ENCODE measurements at places on chromosomes 16 and 17.
A peak's percentile ranks its signal among the peaks of the same experiment; 100 is the strongest.

- peak; percentile 25 for DNase-seq
These were observed 3.8 kb upstream of the RUNDC3A start for GRCh38 chr17:44304651-44305050.

- DNase-seq: no peak
These were observed 607.9 kb downstream of the KCNJ18 start for GRCh38 chr17:22300177-22300576.

GRCh38 chr17:4499431-4500190 lies 930 bp downstream of the SPNS2 start:
- DNase-seq: no peak

DNA sequence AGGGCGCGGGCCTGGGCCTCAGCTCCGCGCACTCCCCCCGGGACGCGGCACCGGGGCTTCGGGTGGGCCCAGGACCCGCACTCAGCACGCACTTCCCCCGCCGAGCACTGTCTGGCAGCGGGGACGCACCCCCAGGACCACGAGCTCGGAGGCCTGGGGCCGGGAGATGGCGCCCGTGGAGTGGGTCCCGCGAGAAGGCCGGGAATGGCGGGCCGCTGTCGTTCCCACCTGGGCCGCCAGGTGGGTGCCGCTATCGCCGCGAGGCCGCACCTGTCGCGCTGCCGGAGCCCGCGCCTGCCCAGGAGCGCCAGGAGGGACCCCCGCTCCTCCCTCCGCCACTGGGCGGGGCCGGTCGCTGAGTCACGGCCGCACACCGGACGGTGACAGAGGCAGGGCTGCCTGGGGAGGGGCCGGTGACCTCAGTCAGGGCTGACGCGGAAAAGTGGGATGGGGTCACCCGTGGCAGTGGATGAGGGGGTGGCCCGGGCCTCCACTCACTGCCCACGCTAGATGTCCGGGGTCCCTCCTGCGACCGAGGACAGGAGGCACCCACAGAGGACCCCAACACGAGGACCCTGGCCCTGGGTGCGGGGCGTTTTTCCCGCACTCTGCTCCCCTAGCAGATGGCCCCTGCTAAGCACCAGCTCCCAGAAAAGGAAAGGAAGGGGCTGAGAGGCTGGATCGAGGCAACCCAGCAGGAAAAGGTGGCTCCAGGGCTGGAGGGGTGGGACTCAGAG lies 6.9 kb upstream of the ACTG1 start:
- DNase-seq: no peak

DNA sequence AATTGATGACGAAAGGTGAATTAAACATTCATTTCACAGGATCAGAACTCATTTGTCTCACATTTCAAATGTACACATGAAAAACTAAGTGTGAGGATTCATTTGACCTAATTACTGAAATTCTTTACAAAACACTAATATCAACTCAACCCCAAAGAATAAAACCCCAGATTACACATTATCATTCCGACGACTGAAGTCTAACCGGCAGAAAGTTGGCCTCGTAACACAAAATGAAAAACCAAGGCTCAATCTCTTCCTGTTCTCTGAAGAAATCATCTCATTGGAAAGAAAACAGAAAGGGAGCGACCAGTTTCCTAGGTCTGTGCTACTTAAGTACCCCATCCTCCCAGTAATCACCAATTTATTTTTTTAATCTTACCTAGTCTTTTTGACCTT lies 1.8 kb downstream of the JPT1 start:
- no peak for DNase-seq

DNA sequence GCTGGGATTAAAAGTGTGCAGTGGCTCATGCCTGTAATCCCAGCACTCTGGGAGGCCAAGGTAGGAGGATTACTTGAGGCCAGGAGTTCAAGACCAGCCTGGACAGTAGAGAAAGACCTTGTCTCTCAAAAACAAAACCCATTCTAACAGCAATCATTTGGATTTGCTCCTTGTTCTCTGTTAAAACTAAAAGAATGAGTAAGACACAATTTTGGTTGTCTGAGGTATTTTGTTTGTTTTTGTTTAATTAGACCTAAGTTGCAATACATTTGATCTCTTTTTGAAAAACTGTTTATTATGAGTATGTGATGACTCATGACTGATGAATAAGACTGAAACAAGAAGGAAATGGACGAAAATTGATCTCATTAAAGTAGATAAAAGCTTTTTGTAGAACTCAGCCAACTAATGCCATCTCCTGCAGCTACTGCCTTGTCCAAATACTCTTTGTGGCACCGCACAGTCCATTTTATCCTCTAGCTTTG lies 29.0 kb downstream of the GLG1 start:
- peak; percentile 61 for DNase-seq

GRCh38 chr17:57485566-57485865 lies 229.2 kb downstream of the MSI2 start:
- peak; percentile 43 for DNase-seq

DNA sequence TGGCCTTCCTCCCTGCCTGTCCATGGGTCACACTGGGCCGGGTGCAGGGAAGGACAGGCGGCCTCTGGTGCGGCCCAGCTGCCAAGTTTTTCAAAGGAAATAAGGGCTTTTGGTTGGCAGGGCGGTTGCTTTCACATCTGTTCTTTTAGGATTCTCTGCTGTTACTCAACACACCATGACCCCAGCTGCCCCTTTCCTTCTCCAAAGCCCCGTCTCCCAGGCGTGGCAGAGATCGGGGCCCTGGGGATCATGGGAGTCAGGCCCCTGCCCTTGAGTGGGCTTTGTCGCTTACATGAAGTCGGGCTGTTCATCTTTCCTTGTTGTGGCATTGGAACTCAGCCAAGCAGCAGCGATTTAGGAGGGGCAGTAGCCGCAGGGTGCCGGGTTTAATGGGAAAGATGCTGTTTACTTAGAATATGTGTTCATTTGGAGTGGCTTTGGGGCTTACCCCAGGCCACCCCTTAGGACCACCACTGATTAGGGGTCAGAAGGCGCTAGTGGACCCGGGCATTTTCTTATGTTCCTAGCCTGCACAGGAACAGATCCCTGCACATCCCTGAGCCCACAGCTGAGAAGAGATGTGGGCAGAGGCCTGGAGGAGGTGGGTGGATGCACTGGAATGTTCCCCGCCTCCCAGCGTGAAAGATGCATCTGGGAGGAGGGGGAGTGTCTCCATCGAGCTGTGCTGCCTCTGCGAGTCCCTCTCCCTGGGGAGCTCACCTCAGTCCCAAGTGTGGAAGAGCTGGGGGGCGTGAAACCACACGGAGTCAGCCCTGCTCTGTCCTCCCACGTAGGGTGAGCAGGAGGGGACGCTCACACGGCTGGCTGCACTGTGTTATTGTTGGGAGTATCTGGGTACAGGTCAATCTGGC lies 6.8 kb upstream of the ADCY7 start:
- DNase-seq: peak; percentile 75

- DNase-seq: peak; percentile 25
These were observed 150.4 kb downstream of the SPECC1 start for GRCh38 chr17:20159406-20160069.

DNA sequence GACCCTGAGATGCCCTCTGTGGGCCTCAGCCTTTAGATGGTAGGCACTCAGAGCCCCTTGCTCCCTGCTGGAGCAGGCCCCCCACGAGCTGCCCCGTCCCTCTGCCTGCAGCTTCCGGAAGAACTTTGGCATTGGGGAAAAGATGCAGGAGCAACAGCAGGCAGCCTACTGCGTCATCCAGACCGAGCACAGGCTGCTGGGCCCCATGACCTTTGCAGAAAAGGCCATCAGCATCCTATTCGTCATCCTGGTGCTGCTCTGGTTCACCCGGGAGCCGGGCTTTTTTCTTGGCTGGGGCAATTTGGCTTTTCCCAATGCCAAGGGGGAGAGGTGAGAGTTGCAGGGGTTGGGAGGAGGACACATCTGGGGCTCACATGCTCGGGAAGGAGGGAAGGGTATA lies 12.7 kb upstream of the FOXN1 start:
- peak; percentile 12 for DNase-seq

DNA sequence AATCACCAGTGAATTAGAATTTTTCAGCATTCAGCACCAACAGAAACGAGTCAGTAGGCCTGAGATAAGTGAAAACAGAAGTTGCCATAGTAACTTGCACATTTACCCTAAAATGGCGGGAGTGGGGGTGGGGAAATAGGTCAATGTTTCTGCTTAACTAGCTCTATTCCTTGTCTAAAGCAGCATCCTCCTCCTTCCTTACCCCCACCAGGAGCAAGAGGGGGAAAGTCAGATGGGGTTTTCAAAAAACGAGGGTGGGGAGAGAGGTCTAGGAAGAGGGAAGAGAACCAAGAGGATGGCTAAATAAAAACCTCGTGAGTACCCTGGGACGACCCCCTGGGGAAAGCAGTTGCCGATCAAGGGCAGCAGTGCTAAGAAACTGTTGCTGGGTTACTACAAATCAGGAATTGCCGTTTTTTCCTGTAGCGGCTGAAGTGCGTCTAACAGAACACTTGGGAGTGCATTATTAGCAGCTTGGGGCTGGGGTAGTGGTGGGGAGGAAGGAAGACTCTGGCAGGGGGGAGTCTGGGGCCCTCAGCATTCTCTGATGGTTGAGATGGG lies 34.4 kb upstream of the MNT start:
- peak; percentile 53 for DNase-seq

DNA sequence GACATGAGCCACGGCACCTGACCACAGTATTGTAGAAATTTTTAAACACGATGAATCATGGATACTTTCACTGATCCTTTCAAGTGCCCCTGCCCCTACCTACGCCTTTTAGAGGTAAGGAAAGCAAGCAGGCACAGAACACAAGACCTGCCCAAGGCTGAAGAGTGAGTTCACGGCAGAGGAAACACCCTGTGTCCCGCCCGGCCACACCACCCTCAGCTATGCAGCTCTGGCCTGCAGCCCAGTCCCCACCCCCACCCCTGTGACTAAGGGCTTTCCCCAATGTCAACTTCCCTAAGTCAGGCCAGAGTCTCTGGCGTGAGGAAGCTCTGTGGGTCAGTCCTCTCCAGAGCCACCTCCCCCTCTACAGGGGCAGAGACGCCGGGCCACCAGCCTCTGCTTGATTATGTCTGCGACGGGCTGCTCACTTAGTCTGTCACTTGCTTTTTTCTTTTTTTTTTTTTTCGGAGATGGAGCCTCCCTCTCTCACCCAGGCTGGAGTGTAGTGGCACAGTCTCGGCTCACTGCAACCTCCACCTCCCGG lies 8.4 kb downstream of the SLC16A5 start:
- peak; percentile 72 for DNase-seq

DNA sequence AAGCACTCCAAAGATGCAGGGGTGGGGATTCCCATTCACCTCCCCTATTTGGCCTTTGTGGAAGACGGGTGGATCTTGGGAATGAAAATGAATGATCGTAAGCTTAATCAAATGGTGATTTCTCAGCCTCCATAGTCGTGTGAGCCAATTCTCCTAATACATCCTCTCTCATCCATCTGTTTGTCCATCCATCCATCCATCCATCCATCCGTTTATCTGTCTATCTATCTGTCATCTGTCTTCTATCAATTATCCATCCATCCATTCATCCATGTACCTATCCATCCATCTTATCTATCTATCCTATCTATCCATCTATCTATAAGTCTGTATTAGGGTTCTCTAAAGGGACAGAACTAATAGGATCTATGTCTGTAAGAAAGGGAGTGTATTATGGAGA lies 7.8 kb downstream of the RNF213 start:
- no peak for DNase-seq

DNA sequence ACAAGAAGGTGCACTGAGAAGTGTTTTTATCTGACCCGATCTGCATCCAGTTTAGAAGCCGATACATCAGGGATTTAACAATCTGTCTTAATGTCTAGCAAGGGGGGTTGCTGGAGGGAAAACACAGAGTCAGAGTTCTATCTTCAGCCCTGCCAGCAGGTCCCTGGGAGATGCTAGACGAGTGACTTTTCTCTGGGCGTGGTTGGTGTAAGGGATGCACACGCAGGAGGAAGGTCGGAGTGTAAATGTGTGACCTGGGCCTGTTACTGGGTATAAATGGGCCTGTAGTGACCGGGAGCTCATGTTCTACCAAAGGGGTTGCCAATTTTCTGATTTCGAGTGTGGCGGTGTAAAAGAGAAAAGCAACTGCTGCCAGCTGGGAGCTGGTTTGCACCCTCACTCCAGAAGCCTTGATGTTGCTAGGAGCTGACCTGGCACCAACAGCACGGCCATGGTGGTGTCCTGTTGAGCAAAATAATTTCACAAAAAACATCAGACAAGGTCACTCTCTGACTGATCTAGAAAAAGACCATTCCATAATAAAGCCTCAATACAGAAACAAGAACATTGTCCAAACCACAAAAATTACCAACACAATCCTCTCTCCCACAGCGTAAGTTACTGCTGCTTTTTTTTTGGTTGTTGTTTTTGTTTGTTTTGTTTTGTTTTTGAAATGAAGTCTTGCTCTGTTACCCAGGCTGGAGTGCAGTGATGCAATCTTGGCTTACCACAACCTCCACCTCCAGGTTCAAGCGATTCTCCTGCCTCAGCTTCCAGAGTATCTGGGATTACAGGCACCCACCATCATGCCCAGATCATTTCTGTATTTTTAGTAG lies 1.3 kb upstream of the KCTD13 start:
- peak; percentile 66 for DNase-seq

DNA sequence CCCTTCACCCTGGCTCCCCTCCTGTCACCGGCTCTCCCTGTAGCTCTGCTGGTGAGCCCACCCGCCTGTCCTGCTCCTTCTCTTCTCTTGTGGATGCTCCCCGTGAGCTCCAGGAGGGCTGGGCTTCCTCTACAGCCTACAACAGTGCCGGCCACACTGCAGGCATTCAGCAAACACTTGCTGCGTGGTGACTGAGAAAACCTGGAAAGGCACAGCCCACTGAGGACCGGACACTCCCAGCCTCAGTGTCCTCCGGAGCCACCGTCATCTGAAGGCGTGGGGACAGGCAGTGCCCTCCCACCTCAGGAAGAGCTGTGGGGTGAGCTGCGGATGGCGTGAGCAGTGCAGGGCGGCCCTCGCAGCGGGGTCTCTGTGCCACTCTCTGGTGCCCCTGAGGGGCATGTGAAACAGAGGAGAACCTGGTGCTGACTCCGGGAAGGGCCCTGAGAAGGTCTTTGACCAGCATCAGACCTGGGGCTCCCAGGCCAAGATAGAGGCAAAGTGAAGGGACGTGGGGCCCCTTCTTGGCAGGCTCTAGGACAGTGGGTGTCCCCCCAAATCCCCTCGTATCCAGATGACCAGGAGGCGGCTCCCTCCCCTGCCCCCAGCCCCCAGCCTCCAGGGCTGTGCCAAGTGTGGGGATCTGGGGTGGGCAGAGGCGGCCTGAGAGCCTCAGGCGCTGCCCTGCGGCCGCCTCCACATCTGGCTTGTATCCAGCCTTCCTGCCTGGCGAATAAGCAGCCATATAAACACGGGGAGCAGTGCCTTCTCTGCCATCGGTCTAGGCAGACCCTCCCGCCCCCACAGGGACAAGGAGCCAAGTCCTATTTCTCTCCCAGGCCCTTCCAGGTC lies 44.0 kb upstream of the PABPN1L start:
- no peak for DNase-seq

- DNase-seq: no peak
These were observed 5.6 kb downstream of the KIF1C start for GRCh38 chr17:5003214-5003867.

DNA sequence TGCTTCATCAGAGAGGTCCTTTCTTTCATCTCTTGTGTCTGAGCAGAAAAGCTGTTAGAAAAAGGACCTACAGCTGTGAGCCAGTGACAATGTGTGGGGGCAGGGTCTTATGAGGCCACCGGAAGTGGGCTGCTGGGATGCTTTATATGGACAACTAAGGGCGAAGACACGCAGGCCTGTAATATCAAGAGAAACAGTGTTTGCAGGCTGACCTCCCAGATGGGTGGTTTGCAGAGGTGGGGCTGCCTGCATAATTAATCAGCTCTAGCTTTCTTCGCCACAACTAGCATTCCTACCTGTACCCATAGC lies 30.4 kb upstream of the SALL1 start:
- DNase-seq: no peak

Measured in AG10803 (cell line).